ENCODE measurements at places on chromosomes 2 and 18.

GRCh38 chr2:229084447-229084846 lies 186.6 kb downstream of the PID1 start:
- no peak overlapping the region for H3K4me3 ChIP-seq
- no peaks in the 10 kb centered on the region for H3K27me3 ChIP-seq

GRCh38 chr18:62399781-62400308 lies 74.7 kb downstream of the TNFRSF11A start:
- H3K27me3 ChIP-seq, result no peaks in the 10 kb centered on the region
- no peak overlapping the region for H3K4me3 ChIP-seq
- H3K36me3 ChIP-seq, result no peaks in the 10 kb centered on the region
- no peak overlapping the region for H3K27ac ChIP-seq

- no peak overlapping the region for H3K4me3 ChIP-seq
- H3K36me3 ChIP-seq, result no peaks in the 10 kb centered on the region
- DNase-seq, result no peak
Observed at GRCh38 chr2:189337656-189338055, 103.6 kb upstream of the WDR75 start.

- H3K27ac ChIP-seq, result no peak overlapping the region
- no peaks in the 10 kb centered on the region for H3K27me3 ChIP-seq
Observed at GRCh38 chr2:102703748-102704147, 58.1 kb upstream of the TMEM182 start.

DNA sequence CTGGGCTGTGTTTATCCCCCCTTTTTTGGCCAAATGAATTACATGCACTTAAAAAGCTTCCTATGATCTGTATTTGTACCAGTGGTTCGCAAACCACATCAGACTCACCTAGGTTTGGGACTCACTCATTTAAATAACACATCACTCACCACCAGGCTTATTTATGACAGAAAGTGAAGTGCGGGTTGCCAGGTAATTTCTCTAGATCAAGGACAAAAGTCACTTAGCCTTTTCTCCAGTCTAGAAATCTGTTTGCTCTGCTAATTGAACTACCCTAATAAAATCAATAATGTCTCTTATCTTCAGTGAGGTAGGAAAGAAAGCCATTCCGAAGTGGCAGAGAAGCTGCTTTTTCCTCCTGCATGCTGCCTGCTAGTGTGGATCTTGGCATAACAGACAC lies 88.1 kb upstream of the SLC8A1 start:
- DNase-seq, result no peak
- H3K27me3 ChIP-seq, result no peaks in the 10 kb centered on the region
- H3K36me3 ChIP-seq, result no peaks in the 10 kb centered on the region
- no peak overlapping the region for H3K4me3 ChIP-seq
- H3K27ac ChIP-seq, result no peak overlapping the region

GRCh38 chr18:61503688-61504087 lies 170.5 kb downstream of the CDH20 start:
- no peaks in the 10 kb centered on the region for H3K4me1 ChIP-seq
- no peak overlapping the region for H3K27ac ChIP-seq
- H3K27me3 ChIP-seq, result no peaks in the 10 kb centered on the region
- DNase-seq, result no peak
- no peaks in the 10 kb centered on the region for H3K36me3 ChIP-seq

DNA sequence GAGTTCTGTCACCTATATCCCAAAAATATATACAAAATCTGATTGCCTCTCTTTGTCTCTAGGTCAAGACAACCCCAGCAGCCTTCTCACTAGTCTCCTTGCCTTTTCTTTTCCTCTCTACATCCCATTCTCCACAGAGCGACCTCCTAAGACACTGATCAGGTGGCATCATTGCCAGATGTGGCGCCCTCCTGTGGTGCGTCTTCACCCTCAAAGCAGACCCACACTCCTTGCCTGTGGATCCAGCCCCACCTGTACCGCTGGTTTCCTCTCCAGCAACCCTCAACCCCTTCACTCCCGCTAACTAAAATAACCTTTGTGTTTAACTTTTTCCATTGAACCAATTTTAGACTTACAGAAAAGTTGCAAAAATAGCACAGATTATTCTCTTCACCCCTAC lies 273.3 kb downstream of the GLI2 start:
- H3K27me3 ChIP-seq, result no peaks in the 10 kb centered on the region
- H3K4me1 ChIP-seq, result no peaks in the 10 kb centered on the region
- no peak overlapping the region for H3K4me3 ChIP-seq
- no peak overlapping the region for H3K27ac ChIP-seq

DNA sequence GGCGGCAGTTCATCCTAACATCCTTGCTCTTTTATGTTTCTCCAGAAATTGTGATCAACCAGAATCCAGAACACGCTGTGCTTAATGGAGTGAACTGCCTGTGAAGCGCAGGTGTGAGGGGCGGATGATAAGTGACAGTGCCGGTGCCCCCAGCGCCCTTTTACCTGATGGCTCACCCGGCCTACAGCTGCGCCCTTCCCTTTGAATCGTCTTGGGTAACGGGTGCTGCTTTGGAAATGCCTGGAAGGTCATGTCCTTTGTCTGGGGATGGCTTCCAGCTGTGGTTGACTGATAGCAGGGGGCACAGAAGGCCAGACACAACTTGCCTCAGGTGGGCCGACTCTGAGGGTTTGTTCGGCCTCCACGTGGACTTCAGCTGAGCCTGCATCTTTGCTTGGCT lies 119.4 kb downstream of the LPIN1 start:
- H3K27ac ChIP-seq, result no peak overlapping the region
- H3K4me3 ChIP-seq, result no peak overlapping the region
- H3K36me3 ChIP-seq, result no peaks in the 10 kb centered on the region
- H3K4me1 ChIP-seq, result peaks cover 7% of the 10 kb centered on the region
- H3K27me3 ChIP-seq, result no peaks in the 10 kb centered on the region
